ENCODE measurements at places on chromosomes 13 and 19. TPM values are rescaled to one million over a fixed set of nuclear protein-coding genes. Genes with fewer than 3 reads are reported as not detected.

Gene OR7D2
- not detected for total RNA-seq

Gene IFNL1
- not detected for total RNA-seq

Gene TMEM161A
- 22.1 TPM for total RNA-seq

Gene CALR3
- not detected for total RNA-seq

Gene SIGLECL1
- not detected for total RNA-seq

Gene MAP4K1
- 0.21 TPM for total RNA-seq

Gene GGACT
- 2.3 TPM for total RNA-seq

Gene ZNF829
- 2.5 TPM for total RNA-seq

Gene TEX101
- not detected for total RNA-seq

Gene HTR2A
- not detected for total RNA-seq

Gene RFPL4A
- total RNA-seq: 0.13 TPM

Data from pulmonary artery endothelial cell (primary cell).